WERI-Rb-1 (cell line): ENCODE measurements at places on chromosomes 13 and 19.

DNA sequence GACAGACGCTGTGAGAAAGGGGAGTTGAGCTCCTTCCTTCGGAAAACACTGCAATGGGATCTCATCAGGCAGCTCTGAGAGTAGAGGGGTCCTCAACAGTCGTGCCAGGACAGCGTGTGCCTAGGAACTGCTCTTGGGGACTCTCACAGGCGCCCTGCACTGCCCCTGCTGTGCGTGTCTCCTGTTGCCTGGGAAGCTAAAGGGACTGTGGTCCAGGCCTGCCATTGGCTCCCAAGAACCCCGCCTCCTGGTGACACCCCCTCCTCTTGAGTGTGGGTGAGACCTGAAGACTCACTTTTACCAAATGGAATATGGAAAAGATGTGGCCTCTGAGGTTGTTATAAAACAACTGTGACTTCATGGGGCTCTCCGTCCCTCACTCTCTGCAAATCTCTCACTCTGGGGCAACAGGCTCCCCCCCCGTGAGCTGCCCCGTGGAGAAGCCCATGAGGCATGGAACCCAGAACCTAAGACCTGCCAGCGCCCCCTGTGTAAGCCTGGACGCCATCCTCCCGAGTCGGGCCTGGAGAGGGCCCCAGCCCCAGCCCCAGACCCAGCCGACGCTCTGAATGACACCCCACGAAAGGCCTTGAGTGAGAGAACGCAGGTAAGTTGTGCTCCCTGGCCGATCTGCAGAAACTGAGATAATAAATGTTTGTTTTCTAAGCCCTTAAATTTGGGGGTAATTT, 302.7 kb downstream of the FGF9 start:
- no peak for DNase-seq

GRCh38 chr13:23436680-23437079, 3.2 kb upstream of the SACS start:
- no peak for DNase-seq

GRCh38 chr13:21567714-21568113, 36.3 kb downstream of the MICU2 start:
- DNase-seq, result no peak

DNA sequence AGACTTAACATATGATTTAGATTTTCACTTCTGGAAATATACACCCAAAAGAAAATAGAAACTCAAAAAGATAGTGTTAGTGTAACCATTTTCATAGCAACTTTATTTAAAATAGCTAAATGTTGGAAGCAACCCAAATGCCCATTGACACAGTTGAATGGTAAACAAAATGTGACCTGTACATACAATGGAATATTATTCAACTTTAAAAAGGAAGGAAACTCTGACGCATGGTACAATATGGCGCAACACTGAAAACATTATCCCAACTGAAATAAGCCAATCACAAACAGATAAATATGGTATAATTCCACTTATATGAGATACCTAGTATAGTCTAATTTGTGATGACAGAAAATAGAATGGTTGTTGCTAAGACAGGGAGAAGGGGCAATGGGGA, 1456.1 kb upstream of the MIR17HG start:
- no peak for DNase-seq

GRCh38 chr19:24033963-24034342, 53.0 kb upstream of the ZNF254 start:
- peak; percentile 21 for DNase-seq

DNA sequence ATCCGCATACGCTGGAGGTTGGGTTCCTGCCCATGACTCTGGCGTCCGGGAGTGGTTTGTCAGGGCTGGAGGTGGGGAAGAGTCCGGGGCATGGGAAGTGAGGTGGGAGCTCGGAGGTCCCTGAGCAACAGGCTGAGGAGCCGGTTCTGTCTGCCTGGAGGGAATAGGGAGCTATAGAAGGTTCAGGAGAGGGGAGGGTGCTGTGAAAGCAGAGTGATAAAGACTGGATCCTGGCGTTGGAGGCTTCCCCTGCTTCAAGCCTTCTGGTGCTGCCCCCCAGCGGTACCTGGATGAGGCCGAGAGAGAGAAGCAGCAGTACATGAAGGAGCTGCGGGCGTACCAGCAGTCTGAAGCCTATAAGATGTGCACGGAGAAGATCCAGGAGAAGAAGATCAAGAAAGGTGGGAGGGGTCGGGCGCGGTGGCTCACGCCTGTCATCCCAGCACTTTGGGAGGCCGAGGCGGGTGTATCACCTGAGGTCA, 2.6 kb downstream of the HMG20B start:
- DNase-seq, result peak; percentile 65

GRCh38 chr19:40305403-40305802, 20.3 kb upstream of the AKT2 start:
- peak; percentile 76 for DNase-seq

DNA sequence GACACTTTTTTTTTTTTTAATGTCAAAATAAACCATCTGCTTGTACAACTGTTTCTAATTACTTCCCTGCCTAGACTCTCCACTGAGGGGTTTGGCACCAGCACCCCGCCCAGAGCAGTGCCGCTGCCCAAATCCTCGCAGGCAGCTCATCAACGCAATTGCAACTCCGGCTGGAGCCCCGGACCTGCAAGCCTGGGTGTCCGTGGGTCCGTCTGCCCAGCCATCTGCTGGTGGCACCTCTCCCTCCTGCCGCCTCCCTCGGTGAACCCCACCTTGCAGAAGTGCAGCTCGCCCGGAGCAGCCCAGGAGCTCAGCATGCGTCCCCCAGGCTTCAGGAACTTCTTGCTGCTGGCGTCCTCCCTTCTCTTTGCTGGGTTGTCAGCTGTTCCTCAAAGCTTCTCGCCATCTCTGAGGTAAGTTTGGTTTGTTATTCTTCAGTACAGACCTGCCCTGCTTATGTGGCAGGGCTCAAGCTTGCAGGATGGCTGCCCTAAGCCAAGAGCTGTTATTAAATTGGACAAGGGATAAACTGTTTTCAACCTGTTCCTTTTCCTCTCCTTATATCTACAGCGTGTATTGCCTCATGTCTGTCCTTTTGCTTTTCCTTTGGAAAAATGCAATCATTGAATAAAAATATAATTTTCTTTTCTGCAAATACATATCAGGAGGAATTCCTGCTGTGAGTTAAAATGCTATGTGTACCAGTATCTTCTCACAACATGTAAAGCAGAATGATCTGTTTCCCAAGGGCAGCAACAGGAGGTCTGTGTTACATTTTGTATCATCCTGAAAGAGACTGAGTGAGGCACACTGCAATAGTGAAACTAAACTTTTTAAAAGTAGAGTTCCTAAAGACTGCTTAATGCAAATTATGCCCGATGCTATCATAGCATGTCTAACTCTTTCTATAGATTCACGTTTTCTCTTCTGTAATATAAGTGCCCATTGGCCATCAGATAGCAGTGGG, at the start of gene ITGBL1:
Gene ITGBL1, plus strand, starts transcription at position 157 of the 967 bp plus-strand sequence. Its CDS starts 159 bp downstream, at position 316.
- peak; percentile 71 for DNase-seq

DNA sequence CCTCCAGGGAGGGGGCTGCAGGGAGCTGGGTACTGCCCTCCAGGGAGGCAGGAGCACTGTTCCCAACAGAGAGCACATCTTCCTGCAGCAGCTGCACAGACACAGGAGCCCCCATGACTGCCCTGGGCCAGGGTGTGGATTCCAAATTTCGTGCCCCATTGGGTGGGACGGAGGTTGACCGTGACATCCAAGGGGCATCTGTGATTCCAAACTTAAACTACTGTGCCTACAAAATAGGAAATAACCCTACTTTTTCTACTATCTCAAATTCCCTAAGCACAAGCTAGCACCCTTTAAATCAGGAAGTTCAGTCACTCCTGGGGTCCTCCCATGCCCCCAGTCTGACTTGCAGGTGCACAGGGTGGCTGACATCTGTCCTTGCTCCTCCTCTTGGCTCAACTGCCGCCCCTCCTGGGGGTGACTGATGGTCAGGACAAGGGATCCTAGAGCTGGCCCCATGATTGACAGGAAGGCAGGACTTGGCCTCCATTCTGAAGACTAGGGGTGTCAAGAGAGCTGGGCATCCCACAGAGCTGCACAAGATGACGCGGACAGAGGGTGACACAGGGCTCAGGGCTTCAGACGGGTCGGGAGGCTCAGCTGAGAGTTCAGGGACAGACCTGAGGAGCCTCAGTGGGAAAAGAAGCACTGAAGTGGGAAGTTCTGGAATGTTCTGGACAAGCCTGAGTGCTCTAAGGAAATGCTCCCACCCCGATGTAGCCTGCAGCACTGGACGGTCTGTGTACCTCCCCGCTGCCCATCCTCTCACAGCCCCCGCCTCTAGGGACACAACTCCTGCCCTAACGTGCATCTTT, 7.8 kb upstream of the CEACAM5 start:
- DNase-seq, result no peak
